ENCODE measurements at places on chromosomes 16 and 17. TPM values are rescaled to one million over a fixed set of nuclear protein-coding genes. Genes with fewer than 3 reads are reported as not detected.

- no peaks in the 10 kb centered on the region for H3K27me3 ChIP-seq
- H3K36me3 ChIP-seq, result no peaks in the 10 kb centered on the region
- peaks cover 19% of the 10 kb centered on the region for H3K4me1 ChIP-seq
- no peak overlapping the region for H3K4me3 ChIP-seq
- no peak for DNase-seq
- no peak overlapping the region for H3K27ac ChIP-seq
Observed at GRCh38 chr17:65785109-65785508, 223.7 kb upstream of the AXIN2 start.

GRCh38 chr17:33642002-33642401 is 348.9 kb upstream of the ASIC2 start:
- no peaks in the 10 kb centered on the region for H3K36me3 ChIP-seq
- H3K4me1 ChIP-seq, result no peaks in the 10 kb centered on the region
- no peak overlapping the region for H3K4me3 ChIP-seq
- H3K27ac ChIP-seq, result no peak overlapping the region
- DNase-seq, result no peak
- H3K27me3 ChIP-seq, result no peaks in the 10 kb centered on the region

GRCh38 chr16:57475711-57476339 is 10.5 kb downstream of the DOK4 start:
- peaks cover 35% of the 10 kb centered on the region for H3K36me3 ChIP-seq
- peak overlapping the region; percentile 83 for H3K27ac ChIP-seq
- H3K4me1 ChIP-seq, result peaks cover 23% of the 10 kb centered on the region
- no peak overlapping the region for H3K4me3 ChIP-seq
- no peaks in the 10 kb centered on the region for H3K27me3 ChIP-seq

- no peaks in the 10 kb centered on the region for H3K36me3 ChIP-seq
- DNase-seq, result no peak
- peaks cover 11% of the 10 kb centered on the region for H3K4me1 ChIP-seq
- H3K27me3 ChIP-seq, result peaks cover 4% of the 10 kb centered on the region
- H3K27ac ChIP-seq, result no peak overlapping the region
- H3K4me3 ChIP-seq, result peak overlapping the region; percentile 66
Observed at GRCh38 chr16:89573826-89574680, 1.5 kb upstream of the CPNE7 start.

DNA sequence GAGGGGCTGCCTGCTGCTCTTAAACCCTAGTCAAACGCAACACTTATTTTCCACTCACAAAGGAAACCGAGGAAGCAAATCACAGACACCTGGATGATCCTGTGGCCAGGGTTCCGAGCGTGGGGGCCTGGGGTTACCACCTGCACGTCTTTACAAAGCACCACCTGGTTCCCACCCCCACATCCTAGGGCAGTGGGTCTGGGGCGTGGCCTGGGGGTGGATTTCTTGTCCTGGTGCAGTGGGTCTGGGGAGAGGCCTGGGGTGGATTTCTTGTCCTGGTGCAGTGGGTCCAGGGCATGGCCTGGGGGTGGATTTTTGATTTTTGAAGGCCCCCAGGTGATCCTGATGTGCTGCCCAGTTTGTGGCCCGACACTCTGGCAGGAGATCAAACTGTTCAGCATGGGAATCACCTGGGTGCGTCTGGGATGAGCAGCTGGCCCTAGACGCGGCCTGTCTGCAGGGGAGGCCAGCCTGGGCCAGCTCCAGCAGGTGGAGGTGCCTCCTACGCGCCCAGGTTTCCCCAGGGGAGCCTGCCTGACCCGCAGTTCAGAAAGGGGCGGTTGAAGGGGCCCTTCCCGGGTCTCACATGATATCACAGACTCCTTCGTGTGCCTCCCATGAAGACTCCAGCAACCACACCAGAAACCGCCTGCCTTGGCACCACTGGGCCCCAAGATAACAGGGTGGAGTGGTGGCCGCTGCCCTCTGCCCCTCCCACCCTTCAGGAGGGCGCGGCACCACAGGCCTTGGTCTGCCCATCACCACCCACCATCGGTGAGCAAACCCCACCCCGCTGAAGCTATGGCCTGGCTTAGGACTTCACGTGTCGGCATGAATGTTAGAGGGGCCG is 6.3 kb downstream of the HAGH start:
- peaks cover 61% of the 10 kb centered on the region for H3K36me3 ChIP-seq
- no peak overlapping the region for H3K27ac ChIP-seq
- no peak overlapping the region for H3K4me3 ChIP-seq
- H3K4me1 ChIP-seq, result peaks cover 3% of the 10 kb centered on the region
- no peaks in the 10 kb centered on the region for H3K27me3 ChIP-seq
- no peak for DNase-seq

TXNDC11 gene
- 49.4 TPM for total RNA-seq

- peak overlapping the region; percentile 94 for H3K4me3 ChIP-seq
- peak; percentile 2 for DNase-seq
- no peaks in the 10 kb centered on the region for H3K4me1 ChIP-seq
- H3K27ac ChIP-seq, result peak overlapping the region; percentile 38
Observed at GRCh38 chr17:69326377-69327059, 415 bp downstream of the ABCA5 start.

GRCh38 chr17:17093764-17094163 is 51.5 kb downstream of the MPRIP start:
- no peaks in the 10 kb centered on the region for H3K27me3 ChIP-seq
- H3K4me3 ChIP-seq, result no peak overlapping the region
- no peak for DNase-seq
- H3K27ac ChIP-seq, result peak overlapping the region; percentile 25
- H3K4me1 ChIP-seq, result peaks cover 80% of the 10 kb centered on the region
- H3K36me3 ChIP-seq, result no peaks in the 10 kb centered on the region

DNA sequence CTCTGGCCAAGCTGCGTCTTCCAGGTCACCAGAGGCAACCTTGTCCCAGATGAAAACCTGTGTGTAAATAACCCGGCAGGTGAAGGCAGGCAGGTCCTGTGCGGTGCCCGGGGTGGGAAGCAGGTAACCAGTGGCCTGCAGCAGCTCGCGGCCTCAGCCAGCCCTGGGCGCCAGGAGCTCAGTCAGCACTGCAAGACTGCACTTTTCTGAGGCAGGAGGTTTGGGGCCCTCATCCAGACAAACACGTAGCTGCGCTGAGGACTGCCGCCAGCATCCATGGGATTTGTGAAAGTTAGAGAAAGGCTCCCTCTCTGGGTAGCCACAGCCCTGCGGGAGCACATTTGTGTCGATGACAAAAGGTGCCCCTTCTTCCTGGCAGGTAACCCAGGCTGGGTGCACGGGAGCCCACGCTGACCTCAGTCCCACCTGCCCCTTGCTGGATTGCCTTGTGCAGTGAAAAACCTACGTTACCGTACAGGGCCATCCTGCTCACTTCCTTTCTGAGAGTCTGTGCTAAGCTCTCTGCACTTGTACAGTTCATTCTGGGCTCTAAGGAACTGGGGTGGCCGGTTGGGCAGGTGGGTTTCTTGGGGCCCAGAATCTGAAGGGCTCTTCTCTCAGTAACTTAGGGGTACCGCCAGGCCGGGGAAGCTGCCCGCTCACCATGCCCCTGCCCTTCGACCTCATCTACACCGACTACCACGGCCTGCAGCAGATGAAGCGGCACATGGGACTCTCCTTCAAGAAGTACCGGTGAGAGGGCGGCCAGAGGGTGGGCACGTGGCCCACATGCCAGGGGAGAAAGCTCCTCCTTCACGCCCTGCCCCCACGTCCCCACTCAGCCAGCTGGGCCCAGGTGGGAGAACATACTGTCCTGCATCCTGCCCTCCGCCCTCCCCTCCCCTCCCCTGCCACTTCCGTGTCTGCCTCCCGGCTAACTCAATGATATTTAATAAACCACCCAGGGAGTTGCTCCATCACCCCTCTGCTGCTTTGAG is 56.4 kb downstream of the MGAT5B start:
- no peaks in the 10 kb centered on the region for H3K27me3 ChIP-seq
- DNase-seq, result no peak
- H3K4me3 ChIP-seq, result no peak overlapping the region
- H3K36me3 ChIP-seq, result no peaks in the 10 kb centered on the region

FN3K gene
- 8.3 TPM for total RNA-seq

SGCA gene
- total RNA-seq, result 158 TPM

GRCh38 chr16:87542531-87543102 is 49.8 kb upstream of the ZCCHC14 start:
- no peak overlapping the region for H3K4me3 ChIP-seq
- no peaks in the 10 kb centered on the region for H3K27me3 ChIP-seq
- DNase-seq, result no peak
- H3K4me1 ChIP-seq, result peaks cover 51% of the 10 kb centered on the region

DNA sequence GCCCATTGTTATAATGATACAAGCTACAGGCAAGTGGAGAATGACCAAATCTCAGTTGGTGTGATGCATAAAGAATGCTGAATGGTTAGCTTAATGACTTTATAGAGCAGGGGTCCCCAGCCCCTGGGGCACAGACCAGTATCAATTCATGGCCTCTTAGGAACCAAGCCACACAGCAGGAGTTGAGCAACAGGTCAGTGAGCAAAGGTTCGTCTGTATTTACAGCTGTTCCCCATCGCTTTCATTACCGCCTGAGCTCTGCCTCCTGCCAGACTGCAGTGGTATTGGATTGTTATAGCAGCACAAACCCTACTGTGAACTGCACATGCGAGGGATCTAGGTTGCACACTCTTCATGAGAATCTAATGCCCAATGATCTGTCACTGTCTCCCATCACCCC is 114.0 kb upstream of the ZFHX3 start:
- no peak overlapping the region for H3K4me3 ChIP-seq
- no peak for DNase-seq
- H3K36me3 ChIP-seq, result no peaks in the 10 kb centered on the region

DNA sequence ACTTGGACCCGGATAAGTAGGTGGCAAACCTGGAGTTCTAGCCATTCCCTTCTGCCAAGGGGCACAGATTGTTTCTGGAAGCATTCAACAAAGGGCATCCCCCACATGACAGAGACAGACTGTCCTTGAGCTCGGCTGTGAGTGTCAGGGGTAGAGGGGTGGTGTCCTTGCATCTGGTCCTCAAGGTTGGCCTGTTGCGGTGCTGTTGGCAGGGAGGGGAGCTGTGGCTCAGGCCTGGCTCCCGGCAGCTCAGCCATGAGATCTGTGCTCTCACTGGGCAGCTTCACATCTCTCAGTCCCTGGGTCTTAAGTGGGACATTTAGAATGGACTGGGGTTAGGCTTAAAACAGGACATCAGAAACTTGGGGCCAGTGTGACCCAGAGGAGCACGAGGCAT is 20.4 kb downstream of the CCDC182 start:
- DNase-seq, result no peak
- H3K27me3 ChIP-seq, result no peaks in the 10 kb centered on the region
- no peaks in the 10 kb centered on the region for H3K36me3 ChIP-seq
- H3K4me1 ChIP-seq, result no peaks in the 10 kb centered on the region

DNA sequence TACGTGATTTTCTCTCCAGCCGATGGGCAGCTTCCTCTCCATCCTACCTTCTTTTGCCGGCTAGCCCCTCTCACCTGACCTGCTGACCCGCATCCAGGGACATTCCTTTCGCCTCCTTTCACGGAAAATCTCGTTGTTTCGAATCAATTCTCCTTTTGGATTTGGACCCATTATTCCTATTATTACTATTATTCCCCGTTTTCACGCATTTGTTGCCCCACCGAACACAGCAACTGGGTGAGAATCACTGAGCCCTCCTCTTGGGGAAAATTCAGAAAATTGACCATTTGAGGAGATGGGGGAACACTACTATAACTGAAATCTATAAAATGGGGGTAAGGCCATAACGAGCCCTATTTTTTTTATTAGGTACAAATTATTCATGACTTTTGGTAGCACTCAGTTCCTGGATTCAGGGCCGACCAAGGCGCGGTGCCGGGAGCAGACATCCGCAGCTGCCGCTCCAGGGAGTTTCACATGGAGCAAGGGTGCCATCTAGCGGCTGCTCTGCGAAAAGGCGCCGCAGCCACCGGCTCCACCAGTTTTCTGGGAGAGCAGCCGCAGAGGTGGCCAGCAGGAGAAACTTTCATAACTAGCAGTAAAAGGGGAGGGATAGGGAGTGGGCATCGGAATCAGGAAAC is 3.3 kb upstream of the HOXB8 start:
- peak; percentile 53 for DNase-seq
- H3K36me3 ChIP-seq, result no peaks in the 10 kb centered on the region
- no peak overlapping the region for H3K4me3 ChIP-seq
- peaks cover 18% of the 10 kb centered on the region for H3K4me1 ChIP-seq
- no peak overlapping the region for H3K27ac ChIP-seq

DNA sequence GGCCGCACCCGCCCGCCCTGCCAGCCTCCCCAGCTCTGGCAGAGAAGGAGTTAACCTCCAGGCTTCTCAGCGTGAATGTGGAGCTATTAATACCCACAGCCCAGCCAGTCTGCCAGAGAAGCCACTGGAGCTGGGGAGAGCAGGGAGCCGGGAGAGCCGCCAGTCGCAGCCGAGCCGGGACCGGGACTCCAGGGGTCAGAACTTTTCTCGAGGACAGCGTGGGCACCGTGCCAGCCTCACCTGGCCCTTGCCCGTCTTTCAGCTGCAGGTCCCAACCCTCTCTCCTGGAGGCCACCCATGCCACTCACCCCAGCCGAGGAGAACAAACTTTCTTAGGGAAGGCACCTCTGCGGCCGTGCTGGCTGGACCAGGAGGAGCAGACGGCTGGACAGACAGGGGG is 33.8 kb upstream of the SBK1 start:
- H3K36me3 ChIP-seq, result no peaks in the 10 kb centered on the region
- no peaks in the 10 kb centered on the region for H3K27me3 ChIP-seq
- no peak overlapping the region for H3K27ac ChIP-seq
- H3K4me3 ChIP-seq, result peak overlapping the region; percentile 60

SPATA32 gene
- total RNA-seq, result not detected

GRCh38 chr17:42005166-42005565 is 12.1 kb downstream of the DNAJC7 start:
- no peak overlapping the region for H3K4me3 ChIP-seq
- no peak for DNase-seq
- peaks cover 22% of the 10 kb centered on the region for H3K36me3 ChIP-seq
- H3K27me3 ChIP-seq, result no peaks in the 10 kb centered on the region

GRCh38 chr17:40150276-40150675 is 9.9 kb downstream of the CASC3 start:
- H3K27ac ChIP-seq, result no peak overlapping the region
- H3K36me3 ChIP-seq, result peaks cover 23% of the 10 kb centered on the region
- H3K27me3 ChIP-seq, result no peaks in the 10 kb centered on the region
- peaks cover 13% of the 10 kb centered on the region for H3K4me1 ChIP-seq
- no peak for DNase-seq
- no peak overlapping the region for H3K4me3 ChIP-seq

- H3K4me1 ChIP-seq, result no peaks in the 10 kb centered on the region
- no peak overlapping the region for H3K4me3 ChIP-seq
- H3K27ac ChIP-seq, result no peak overlapping the region
- no peak for DNase-seq
- H3K27me3 ChIP-seq, result no peaks in the 10 kb centered on the region
Observed at GRCh38 chr17:82835766-82836512, 3.9 kb downstream of the ZNF750 start.

- no peak for DNase-seq
- peaks cover 6% of the 10 kb centered on the region for H3K36me3 ChIP-seq
- no peak overlapping the region for H3K27ac ChIP-seq
- H3K27me3 ChIP-seq, result no peaks in the 10 kb centered on the region
Observed at GRCh38 chr16:15873301-15873700, 15.1 kb downstream of the CEP20 start.

UMOD gene
- total RNA-seq, result not detected

GRCh38 chr16:82735673-82736091 is 108.9 kb downstream of the CDH13 start:
- peaks cover 61% of the 10 kb centered on the region for H3K4me1 ChIP-seq
- H3K4me3 ChIP-seq, result peak overlapping the region; percentile 36
- H3K27ac ChIP-seq, result peak overlapping the region; percentile 70
- DNase-seq, result no peak

MYH2 gene
- total RNA-seq, result 0.28 TPM

HSD3B7 gene
- 26.8 TPM for total RNA-seq

DYNLRB2 gene
- not detected for total RNA-seq

PGS1 gene
- 52.0 TPM for total RNA-seq

- H3K27me3 ChIP-seq, result no peaks in the 10 kb centered on the region
- H3K36me3 ChIP-seq, result no peaks in the 10 kb centered on the region
- H3K4me1 ChIP-seq, result no peaks in the 10 kb centered on the region
- no peak overlapping the region for H3K27ac ChIP-seq
- H3K4me3 ChIP-seq, result no peak overlapping the region
Observed at GRCh38 chr16:82328881-82329469, 159.0 kb upstream of the MPHOSPH6 start.

Data from thoracic aorta (tissue), 2 donors.